Kidney capillary endothelial cell (primary cell): ENCODE measurements at places on chromosomes 12 and 14.

DNA sequence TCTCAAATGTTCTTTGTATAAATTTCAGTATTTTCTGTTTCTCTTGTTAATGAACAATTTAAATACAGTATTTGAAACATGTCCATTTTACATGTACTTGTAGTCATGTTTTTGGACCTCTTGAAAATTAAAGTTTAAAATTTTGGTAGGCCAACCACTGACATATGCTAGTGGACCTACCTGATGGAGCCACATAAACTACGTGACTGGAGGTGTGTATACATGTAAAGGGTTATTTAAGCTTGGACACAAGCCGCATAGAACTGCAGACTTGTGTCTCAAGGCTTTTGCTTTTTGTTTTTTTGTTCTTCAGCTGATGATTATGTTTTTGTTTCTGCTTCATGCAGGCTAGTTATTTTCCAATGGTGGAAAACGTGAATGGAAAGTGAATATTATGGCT is 568.5 kb upstream of the MDGA2 start:
- DNase-seq, result no peak

DNA sequence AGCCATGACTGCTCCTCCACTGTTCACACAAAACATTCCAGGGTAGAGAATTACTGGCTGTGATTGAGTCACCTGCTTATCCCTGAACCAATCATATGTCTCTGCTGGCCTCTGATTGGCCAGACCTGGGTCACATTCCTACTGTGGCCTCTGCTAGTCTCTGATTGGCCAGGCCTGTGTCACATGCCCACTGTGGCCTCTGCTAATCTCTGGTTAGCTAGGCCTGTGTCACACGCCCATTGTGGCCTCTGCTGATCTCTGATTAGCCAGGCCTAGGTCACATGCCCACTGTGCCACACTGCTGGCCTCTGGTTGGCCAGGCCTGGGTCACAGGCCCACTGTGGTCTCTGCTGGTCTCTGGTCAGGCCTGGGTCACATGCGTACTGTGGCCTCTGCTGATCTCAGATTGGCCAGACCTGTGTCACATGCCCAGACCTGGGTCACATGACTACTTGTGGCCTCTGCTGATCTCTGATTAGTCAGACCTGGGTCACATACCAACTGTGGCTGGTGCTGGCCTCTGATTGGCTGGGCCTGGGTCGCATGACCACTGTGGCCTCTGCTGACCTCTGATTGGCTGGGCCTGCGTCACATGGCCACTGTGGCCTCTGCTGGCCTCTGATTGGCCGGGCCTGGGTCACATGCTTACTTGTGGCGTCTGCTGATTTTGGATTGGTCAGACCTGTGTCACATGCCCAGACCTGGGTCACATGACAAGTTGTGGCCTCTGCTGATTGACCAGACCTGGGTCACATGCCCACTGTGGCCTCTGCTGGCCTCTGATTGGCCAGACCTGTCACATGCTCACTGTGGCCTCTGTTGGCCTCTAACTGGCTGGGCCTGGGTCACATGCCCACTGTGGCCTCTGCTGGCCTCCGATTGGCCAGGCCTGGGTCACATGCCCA is 251.6 kb downstream of the SLC15A4 start:
- DNase-seq, result no peak

DNA sequence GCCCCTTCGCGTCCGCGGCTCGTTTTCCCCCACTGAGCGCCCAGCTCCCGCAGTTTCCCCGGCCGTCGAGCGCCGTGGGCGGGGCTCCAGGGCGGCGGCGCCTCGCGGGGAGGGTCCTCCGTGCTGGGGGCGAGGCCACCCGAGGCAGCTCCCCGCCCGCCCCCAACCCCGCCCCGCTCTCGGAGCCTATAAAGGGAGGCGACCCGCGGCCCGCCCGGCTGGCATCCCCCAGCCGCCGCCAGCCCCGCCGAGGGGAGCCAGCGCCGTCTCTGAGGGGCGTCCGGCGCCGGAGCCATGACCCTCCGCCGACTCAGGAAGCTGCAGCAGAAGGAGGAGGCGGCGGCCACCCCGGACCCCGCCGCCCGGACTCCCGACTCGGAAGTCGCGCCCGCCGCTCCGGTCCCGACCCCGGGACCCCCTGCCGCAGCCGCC is at the start of gene TAMALIN:
TAMALIN (plus strand) TSS at position 221 of the 432 bp plus-strand sequence; CDS start at position 295, 74 bp downstream.
- DNase-seq, result peak; percentile 77

DNA sequence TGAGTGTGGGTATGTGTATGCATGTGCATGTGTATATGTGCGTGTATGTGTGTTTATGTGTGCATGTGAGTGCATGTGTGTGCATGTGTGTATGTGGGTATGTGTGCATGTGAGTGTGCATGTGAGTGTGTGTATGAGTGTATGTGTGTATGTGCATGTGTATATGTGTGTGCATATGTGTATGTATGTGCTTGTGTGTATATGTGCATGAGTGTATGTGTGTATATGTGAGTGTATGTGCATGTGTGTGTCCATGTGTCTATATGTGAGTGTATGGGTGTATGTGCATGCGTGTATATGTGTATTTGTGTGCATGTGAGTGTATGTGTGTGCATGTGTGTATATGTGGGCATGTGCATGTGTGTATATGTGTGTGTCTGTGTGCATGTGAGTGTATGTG is 25.7 kb downstream of the FAIM2 start:
- DNase-seq, result no peak

- no peak for DNase-seq
These were observed 199.3 kb upstream of the PWP1 start for GRCh38 chr12:107486140-107486892.

GRCh38 chr12:5206401-5207175 is 162.9 kb downstream of the KCNA5 start:
- no peak for DNase-seq

DNA sequence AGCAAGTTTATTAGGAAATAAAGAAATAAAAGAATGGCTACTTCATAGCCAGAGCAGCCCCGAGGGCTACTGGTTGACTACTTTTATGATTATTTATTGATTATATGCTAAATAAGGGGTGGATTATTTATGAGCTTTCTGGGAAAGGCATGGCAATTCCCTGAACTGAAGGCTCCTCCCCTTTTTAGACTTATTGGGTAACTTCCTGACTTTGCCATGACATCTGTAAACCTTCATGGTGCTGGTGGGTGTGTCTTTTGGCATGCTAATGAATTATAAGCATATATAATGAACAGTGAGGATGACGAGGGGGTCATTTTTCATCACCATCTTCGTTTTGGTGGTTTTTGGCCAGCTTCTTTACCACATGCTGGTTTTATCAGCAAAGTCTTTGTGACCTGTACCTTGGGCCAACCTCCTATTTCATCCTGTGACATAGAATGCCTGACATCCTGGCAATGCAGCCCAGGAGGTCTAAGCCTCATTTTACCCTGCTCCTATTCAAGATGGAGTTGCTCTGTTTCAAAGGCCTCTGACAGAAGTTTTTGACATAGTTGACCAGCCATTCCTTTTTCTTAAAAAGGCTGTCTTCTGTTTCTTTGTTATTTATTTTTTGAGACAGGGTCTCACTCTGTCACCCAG is 11.1 kb upstream of the PTGES3 start:
- DNase-seq, result no peak

DNA sequence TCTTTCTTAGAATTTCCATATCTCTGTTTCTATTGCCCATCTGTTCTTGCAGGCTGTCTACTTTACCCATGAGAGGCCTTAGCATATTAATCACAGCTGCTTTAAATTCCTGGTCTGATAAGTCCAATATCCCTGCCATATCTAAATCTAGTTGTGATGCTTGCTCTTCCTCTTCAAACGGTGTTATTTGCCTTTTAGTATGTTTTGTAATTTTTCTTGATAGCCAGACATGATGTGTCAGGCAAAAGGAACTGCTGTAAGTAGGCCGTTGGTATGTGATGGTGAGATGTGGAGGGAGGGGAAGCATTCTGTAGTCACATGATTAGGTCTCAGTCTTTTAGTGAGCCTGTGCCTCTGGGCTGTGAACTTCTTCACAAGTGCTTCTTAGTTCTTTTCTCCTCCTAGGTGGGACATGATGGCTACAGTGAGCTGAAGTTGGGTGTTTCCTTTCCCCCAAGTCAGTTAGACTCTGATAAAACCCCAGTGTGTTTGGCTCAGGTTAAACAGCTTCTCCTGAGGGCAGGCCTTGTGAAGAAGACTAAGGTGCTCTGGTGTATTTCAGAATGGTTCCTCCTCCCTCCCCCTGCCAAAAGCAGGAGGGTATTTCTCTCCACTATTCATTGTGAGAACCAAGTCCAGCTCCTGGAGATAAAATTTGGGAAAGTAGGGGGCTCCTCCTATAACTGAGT is 195.9 kb upstream of the PARP11 start:
- DNase-seq, result no peak

- DNase-seq, result no peak
These were observed 5.9 kb downstream of the C12orf75 start for GRCh38 chr12:105336411-105336810.

- no peak for DNase-seq
These were observed 150.6 kb downstream of the CCDC59 start for GRCh38 chr12:82207556-82207955.

DNA sequence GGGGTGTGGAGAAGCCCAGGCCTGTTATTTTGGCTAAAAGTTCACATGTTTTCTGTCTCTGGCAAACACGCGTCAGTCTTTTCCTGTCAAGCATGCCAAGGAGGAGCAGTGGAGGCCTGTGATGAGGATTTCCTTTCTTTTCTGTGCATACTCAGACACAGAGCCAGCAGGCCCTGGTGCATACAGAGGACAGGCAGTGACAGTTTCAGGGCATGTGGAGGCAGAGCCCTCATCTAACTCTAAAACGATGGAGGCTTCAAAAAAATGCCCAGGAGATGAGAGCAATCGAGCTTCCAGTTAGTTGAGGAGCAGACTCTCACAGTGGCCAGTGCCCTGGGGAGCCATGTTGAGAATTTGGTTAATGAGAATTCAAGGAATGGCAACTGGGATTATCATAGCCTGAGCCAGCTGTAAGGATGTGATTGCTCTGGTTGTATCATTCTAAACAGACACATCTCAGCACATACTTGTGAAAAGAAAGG is 66.5 kb downstream of the TRAFD1 start:
- no peak for DNase-seq

DNA sequence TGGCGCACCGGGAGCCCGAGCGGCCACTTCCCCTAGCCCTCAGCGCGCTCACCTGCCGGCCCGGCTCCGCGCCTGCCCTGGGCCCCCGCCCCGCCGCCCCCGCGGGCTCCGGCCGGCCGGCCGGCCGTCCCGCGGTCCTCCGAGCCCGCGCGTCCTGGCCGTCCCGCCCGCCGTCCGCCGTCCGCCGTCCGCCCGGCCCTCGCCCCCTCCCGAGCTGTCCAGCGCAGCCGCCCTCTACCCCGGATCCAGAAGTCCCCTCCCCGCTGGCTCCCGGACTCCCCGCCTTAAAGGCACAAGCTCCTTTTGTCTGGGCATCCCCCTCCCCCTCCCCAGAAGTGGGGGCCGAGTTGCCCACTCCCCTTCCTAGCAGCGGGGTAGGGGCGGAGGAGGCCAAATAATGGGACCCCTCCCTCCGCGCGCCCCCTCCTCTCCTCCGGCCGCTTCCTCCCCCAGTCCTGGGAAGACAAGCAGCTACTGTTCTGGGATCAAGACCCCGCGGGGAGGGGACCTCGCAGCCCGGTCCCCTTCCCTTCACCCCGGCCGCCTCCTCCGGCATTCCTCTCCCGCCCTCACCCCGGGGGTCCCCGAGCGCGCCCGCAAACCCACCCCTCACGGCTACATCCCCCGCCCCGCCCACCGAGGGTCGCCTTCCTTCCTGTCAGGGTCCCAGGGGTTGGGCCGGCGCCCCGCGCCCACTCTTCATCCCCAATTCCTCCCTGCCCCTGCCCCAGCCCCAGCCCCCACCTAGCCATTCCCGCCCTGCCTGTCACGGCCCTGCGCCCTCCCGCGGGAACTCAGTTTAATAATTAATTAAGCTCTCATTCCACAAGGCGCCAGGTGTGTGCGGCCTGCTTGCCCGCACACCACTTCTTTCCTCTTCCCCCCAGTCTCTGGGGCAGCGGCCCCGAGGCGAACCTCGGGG is at the start of gene ADCY6:
ADCY6 (minus strand) TSS at position 236 of the 922 bp plus-strand sequence. CDS start 5,655 bp downstream, outside the sequence.
- DNase-seq, result no peak

DNA sequence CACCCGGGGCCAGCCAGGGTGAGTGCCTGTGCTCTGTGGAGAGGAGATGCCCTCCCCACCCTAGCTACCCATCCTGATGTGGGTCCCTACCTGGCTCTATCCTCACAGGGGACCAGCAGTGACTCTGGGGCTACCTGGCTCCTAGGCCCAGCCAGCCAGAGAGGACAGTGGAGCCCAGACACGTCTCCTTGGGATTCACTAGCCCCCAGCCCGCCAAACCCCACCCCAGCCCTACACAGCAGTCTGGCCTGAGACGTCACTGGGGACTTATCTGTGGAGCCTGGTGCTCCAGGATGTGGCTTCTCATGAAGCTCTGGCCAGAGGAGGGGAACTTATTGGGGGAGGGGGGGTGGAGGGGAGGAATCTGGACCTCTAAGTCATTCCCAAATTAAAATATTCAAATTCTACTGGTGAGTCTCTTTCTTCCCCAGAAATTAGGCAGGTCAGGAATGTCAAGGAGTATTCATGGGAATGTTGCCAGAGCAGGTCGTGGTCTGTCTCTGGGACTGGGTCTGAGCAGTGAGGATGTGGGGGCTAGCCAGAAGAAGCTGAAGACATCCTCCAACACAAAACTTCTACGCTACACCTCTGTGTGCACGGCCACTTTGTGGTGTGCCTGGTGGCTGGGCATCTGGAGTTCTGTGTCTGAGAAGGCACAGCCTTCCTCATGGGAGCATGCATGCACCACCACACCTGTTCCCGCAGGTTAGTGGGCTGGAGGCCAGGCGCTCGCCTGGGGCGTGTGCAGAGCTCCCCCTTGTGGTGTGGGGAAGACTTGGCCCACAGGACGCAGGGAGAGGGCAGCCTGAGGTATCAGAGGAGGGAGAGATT is 2.7 kb downstream of the CMTM5 start:
- peak; percentile 20 for DNase-seq

GRCh38 chr12:27952510-27952909 is 20.0 kb downstream of the PTHLH start:
- DNase-seq, result no peak

DNA sequence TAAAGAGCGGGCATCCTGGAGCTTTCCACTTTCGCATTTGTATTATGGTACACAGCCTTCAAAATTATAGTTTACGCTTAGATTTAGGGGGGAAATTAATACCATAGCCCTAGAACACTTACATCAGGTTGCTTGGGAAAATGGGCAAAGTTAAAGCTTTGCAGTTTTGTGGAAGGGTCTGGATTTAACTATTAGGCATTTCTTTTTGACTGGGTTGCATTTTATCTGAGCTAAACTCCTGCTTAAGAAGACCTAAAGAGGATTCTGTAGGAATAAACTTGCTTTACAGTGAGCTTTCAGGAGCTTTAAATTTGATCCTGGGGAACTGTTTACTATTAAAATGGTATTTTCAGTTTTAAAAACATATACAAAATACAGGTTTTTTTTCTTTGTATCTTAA is 42.8 kb upstream of the PTPRQ start:
- DNase-seq, result no peak

- peak; percentile 79 for DNase-seq
These were observed 7.1 kb downstream of the RHOF start for GRCh38 chr12:121786440-121786825.

DNA sequence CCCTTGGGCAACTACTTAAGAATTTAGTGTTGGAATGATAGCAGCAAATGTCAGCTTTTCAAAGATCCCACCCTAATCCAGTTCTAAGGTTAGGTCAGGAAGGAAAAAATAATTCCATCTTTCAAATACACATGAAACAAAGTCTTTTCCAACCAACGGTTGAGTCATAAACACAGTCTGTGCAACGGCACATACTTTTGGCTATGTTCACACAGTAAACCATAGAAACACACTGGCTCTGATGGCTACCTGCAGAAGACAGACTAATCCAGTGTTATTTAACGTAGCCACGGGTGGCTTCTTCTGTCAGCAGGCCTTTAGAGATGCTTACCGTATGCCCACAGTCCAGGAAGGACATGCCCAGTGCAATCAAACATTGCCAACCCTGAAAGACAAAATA is 35.7 kb downstream of the HIGD1C start:
- no peak for DNase-seq
